ENCODE measurements at places on chromosomes 3 and 15. TPM values are rescaled to one million over a fixed set of nuclear protein-coding genes. Genes with fewer than 3 reads are reported as not detected.

Gene SKOR1
- not detected for total RNA-seq

Gene ZNF80
- not detected for total RNA-seq

Gene RYR3
- total RNA-seq: not detected

Gene CELF6
- not detected for total RNA-seq

Gene ACAD11
- 9.7 TPM for total RNA-seq

Gene PARP16
- 5.8 TPM for total RNA-seq

Gene RAB7A
- 57.8 TPM for total RNA-seq

Gene PAQR5
- 6.5 TPM for total RNA-seq

Gene SLC38A3
- total RNA-seq: not detected

Gene BCL2A1
- total RNA-seq: not detected

Gene UACA
- total RNA-seq: 44.0 TPM

Gene BFSP2
- not detected for total RNA-seq

Gene PLSCR4
- total RNA-seq: 234 TPM

Gene GOLGA8S
- total RNA-seq: not detected

Gene GOLGA8G
- total RNA-seq: not detected

Gene SHC4
- total RNA-seq: 0.72 TPM

Gene SLC24A5
- not detected for total RNA-seq

Gene ZBBX
- not detected for total RNA-seq

Gene BCL6
- 26.2 TPM for total RNA-seq

Gene SPATA12
- not detected for total RNA-seq

Gene CCDC50
- total RNA-seq: 156 TPM

Gene ATP10A
- 0.97 TPM for total RNA-seq

Gene STAB1
- total RNA-seq: 7.1 TPM

Gene MUC4
- not detected for total RNA-seq

Gene C2CD4B
- 3.4 TPM for total RNA-seq

Gene GPR62
- total RNA-seq: not detected

Gene STRIT1
- total RNA-seq: not detected

Gene MAP1A
- total RNA-seq: 9.2 TPM

Gene KBTBD8
- total RNA-seq: 2.0 TPM
